Cardiac fibroblast (primary cell): ENCODE measurements at places on chromosomes 4 and X.

- no peak for DNase-seq
Observed at GRCh38 chr4:4591071-4591470, 49.2 kb upstream of the STX18 start.

- no peak for DNase-seq
Observed at GRCh38 chrX:129249563-129249962, 273.7 kb downstream of the SMARCA1 start.

DNA sequence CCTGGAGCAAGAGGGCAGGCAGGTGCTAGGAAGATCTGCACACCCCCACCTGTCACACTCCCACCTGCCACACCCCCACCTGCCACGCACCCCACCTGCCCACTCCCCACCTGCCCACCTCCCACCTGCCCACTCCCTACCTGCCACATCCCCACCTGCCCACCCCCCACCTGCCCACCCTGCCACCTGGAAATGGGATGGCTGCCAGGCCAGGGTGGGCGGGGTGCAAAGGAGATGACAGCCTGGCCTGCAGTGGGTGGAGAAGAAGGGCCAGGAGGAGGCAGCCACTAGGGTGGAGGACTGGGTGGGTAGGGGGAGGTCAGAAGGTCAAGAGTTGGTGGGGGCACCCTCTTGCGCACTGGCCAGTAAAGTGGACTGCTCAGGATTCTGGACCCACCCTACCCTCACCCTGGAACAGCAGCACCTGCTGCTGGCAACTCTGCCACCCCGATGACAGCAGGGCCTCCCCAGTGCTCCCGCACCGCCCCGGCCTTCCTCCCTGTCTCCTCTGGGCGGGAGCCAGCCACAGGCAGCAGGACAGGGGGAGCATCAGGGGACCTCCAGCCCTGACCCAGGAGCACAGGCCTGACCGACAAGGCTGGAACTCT is 66.8 kb upstream of the NKX1-1 start:
- DNase-seq: no peak

DNA sequence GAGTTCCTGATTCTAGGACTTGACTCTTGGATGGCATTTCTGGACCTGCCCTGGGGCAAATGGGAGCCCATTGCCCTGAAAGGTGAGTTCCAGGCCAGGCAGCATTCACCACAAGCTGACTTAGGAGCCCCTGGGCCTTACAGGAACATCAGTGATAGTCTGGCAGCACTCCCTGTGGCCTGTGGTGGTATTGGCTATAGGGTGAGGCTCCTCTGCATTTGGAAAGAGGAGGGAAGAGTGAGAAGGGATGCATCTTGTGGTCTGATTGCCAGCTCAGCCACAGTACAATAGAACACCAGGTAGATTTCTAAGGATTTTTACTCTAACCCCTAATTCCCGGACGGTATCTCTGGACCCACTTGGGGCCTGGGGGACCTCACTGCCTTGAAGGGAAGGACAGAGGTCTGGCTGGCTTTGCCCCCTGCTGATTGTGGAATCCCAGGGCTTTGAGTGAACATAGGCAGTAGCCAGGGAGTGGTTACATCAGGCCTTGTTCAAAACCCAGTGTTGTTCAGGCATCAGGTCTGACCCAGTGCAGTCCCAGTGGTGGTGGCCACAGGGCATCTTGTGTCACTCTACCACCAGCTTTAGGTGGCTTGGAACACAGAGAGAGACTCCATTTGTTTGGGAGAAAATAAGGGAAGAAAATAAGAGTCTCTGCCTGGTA is 32.9 kb downstream of the MAGED4 start:
- DNase-seq: no peak

GRCh38 chr4:2045518-2045951 is 13.6 kb upstream of the NAT8L start:
- DNase-seq: no peak

DNA sequence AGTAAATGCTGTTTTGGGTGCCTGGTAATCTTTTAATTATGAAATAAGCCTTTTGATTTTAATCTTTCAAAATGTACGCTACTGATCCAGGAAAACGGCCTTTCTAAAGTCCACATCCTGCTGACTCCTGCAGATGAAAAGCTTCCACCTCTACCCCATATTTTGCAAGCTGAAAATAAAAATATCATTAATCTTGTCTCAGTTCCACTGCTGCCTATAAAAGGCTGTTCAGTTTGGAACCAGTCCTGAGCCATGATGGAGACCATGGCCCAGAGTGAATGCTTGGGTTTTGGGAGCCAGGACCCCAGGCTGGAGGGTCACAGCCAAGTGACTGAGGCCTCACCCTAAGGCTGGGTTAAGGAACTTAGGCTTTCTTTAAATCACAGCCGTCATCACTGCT is 110.8 kb downstream of the AFF1 start:
- DNase-seq: no peak

DNA sequence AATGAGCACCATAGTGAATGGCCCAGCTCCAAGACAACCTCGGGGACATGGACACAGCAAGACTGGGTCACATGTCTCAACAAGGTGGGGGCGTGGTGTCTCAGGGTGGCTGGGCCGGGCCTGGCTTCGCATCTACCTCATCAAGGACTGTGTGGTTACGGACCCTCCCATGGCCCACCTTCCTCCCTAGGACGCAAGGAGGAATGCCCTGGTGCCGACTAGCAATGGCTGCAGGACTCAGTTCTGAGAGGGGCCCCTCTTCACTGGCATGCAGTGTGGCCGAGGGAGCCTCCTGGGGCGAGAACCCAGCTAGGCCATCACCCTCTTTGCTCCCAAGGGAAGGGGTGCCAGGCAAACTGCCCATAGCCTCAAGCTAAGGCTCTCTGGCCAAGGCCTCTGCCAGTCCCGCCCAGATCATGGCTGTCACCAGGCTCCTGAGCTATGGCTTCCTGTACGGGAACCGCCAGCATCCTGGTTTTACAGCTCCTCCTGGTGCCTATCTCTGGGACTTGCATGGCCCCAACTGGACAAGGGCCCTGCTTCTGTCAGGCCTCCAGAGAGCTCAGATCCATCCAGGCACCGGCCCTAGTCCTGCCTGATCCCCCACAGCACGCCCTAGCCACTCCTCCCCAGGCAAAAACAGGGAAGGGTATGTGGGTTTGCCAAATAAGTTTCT is 218.0 kb upstream of the AGTR2 start:
- no peak for DNase-seq

DNA sequence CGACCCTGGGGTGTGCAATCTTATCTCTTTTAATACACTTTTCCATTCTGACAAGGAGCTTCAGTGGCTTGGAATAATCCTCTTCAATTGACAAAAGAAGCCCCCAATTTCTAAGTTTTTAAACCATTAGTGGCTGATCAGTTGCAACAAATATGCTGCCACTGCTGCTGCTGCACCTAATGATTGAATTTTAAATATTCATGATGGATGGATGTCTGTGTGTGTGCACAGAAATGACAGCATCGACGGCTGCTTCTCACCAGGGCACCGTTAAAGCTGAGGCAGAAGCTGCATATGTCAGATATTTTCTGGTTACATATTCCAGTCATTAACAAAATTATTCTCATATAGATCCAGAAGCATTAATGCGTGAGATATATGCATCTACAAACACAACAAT is 182.4 kb downstream of the MGST2 start:
- DNase-seq: no peak

GRCh38 chr4:40702800-40703151 is 47.0 kb upstream of the NSUN7 start:
- DNase-seq: no peak

DNA sequence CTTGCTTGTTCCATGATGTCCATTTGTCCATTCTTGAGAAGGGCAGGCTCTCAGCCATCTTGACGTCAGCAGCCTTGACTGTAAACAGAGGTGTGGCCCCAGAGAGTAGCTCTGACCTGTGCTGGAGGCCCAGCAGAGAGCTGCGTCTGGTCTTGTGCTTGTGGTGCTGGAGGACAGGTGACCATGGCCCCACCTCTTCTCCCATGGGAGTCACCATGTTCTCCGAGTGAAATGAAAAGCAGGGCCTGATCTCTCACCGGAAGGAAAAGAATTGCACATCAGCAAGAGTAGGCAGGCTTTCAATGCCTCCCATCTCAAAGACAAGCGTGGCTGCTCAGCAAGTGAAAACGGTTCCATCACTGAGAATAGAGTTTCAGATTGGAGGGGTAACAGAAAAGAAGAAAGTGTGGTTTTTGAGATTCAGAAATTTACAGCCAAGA is 11.5 kb downstream of the PARM1 start:
- DNase-seq: no peak

DNA sequence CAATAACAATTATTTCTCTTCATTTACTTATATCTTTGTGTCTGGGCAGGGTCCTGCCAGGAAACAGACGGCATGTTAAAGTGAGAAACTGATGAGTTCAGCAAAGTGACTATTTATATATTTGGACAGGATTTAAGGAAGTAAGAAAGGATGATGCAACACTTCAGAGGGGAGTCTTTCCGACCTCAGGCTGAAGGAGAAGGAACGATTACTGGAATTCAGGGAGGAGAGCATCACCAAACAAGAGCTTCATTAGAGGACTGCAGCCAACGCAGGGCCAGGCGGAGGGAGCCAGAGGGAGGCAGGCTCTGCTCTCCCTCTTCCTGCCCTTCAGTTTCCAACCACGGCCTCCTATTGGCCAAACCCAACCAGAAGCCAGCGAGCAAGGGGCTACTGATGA is 1.5 kb upstream of the TLR7 start:
- DNase-seq: peak; percentile 3

DNA sequence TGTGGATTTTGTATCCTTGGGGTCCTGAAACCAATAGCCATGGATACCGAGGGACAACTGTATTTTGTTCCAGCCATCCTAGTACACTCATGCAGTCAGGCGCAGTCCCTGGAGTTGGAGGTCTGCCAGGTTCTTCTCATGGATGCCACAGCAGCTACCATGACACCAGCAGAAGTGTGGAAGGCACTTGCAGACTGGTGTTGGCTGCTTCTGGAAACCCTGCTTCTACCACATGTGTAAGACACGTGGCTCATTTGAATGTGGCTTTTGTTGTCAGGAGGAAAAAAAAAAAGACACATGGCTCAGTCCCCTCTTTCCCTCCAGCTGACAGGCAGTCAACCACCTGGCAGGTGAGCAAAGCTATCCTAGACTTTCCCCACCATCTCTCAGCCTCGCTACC is 19.4 kb downstream of the DRD5 start:
- DNase-seq: no peak

DNA sequence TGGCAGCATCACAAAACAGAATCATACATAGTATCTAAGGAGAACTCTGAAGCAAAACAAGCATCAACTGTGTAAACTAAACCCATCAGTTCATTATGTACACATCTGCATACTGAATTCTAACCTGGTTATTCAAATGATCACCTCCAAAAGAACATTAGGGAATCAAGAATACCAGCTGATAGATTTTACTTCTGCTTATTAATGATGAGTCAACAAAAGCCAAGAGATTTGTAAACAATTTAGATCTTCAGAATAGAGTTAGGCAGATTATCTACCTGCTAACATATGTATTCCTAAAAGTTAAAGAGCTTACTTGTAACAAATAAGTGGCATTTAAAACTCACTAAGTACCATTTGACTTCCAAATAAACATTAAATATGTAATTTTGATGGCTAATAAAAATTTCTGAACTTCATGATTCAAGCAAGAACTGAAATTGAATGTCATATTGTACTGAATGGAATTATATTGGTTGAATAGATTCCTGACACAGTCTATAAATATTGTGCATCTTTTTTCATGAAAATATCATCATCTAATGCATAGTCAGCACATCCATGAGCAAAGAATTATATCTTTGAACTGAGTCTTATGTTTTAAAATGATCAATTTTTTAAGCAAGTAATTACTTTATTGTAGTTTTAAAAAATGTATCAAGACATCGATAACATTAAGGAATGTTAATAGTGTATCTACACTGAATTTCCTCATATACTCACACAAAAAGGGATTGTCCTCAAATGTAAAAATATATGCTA is 470.5 kb downstream of the GRXCR1 start:
- no peak for DNase-seq
